ENCODE measurements at places on chromosomes 7 and 10. TPM values are rescaled to one million over a fixed set of nuclear protein-coding genes. Genes with fewer than 3 reads are reported as not detected.

DNA sequence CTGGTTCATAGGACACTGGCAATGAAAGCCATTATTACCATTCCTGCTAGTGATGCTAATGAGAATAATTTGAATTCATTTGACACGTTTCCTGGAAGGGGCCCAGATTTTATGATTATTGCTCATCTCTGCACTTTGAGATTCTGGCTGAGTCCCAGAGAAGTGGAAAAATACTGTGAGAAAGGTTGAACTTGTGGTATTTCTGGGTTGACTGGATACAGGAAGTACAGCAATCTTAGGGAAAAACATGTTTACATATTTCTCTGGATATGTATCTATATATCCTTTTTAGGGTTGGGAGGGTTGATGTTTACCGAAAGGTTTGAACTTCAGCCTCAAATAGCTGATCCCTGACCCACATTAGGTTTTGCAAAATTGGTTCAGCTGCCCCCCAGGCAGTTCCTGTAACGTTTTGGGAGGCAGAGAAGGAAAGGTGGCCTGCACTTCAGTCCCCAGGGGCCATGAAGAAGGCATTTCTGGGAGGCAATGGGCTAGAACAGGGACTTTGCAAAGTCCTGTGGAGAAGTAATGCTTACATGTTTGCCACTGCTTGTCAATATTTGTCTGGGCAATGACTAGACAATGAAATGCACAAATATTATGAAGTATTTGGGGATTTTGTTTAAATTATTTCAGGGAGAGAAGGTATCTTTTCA lies 253.7 kb upstream of the PITRM1 start:
- DNase-seq = no peak

DNA sequence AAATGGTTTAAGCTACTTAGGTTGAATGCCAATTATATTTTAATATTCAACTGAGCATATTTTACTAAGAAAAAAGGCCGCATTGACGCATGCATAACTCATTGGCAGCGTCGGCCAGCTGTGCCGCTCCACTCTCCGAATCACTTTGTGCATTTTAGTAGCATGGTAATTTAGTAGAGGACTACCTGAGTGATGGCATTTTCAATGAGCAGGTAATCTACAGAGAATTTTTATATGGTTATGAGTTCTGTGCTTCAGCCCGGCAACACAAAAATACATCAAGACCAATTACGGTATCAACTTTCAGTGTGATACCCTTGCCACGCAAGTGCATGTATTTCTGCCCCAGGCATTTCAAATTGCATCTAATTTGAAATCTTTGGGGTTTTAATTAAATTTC lies 247.2 kb downstream of the EBF3 start:
- no peak for DNase-seq

DNA sequence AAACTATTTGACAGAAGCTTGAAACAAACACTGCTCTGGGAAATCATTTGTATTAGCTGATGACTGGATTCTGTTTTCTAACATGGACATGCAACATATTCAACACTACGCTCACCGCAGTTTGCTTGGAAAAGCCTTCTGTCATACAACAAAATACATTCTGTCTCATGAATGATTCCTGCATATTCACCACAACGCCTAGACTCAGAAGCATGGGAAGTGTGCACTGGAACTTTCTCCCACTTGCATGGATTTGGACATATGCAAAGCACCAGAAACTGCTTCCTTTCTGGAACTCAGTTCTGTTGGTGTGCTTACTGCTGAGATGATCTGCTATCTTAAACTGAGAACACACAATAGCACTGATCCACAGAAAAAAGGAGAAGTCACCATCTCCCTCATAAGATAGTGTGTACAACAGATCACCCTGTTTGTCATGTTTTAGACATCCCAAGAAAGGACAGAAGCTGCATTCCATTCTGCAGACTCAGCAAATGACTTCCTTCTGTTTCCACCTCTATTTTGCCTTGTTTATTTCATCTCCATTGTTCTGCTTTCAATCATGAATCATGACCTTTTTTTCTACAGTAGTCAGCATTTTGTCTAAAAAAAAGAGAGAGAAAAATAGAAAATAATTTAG lies 115.8 kb downstream of the HTR7 start:
- no peak for DNase-seq

DNA sequence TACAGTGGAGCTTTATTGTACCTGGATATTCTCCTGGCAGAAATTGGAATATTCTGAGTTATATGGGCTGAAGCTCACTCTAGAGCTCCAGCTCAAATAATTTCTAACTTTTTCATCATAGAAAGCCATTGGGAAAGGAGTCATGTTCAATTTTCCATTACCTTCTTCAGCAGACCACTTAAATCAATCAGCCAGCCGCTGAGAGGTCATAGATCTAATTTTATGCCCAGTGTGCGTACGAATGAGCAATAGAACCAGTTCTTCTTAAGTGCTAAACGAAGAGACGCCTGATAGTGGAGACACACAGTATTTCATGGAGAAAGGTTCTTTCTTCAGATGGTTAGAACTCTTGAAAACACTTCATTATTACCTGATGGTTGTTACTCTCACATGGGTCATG lies 35.0 kb upstream of the DNAJB12 start:
- no peak for DNase-seq

DNA sequence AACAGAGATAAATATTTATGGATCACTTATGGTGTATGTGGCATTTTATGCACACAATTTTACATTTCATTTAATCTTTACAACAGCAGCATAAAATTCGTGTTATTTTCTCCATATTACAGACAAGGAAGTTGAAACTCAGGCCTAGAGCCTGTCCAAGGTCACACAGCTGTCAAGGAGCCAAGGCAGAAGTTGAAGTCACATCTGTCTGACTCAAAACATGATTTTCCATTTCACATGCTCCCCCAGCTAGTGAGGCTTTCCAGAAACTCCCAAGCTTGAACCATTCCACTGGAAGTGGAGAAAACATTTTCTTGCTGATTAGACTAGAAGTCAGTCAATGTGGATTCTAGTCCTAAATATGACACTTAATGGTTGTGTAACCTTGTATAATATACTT lies 110.5 kb downstream of the HECTD2 start:
- no peak for DNase-seq

- no peak for DNase-seq
Measured at GRCh38 chr10:46091828-46092523, 45.9 kb upstream of the MSMB start.

DNA sequence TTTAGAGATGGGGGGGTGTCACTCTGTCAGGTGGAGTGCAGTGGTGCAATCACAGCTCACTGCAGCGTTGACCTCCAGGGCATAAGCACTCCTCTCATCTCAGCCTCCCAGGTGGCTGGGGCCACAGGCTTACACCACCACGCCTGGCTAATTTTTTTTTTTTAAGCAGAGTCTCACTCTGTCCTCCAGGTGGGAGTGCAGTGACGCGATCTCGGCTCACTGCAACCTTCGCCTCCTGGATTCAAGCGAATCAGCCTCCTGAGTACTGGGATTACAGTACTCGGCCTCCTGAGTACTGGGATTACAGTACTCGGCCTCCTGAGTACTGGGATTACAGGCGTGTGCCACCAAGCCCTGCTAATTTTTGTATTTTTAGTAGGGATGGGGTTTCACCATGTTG lies 23.6 kb upstream of the PPIA start:
- no peak for DNase-seq

DNA sequence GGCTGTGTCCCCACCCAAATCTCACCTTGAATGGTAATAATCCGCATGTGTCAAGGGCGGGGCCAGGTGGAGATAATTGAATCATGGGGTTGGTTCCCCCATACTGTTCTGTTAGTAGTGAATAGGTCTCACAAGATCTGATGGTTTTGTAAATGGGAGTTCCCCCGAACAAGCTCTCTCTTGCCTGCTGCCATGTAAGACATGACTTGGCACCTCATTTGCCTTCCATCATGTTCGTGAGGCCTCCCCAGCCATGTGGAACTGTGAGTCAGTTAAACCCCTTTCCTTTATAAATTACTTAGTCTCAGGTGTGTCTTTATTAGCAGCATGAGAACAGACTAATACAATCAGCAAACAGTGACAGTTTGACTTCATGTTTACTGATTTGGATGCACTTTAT lies 14.6 kb upstream of the R3HCC1L start:
- no peak for DNase-seq

- peak; percentile 92 for DNase-seq
Measured at GRCh38 chr7:158976849-158977593, 120.7 kb downstream of the DYNC2I1 start.

- DNase-seq = no peak
Measured at GRCh38 chr10:53064614-53065013, 292.0 kb upstream of the MBL2 start.

DNA sequence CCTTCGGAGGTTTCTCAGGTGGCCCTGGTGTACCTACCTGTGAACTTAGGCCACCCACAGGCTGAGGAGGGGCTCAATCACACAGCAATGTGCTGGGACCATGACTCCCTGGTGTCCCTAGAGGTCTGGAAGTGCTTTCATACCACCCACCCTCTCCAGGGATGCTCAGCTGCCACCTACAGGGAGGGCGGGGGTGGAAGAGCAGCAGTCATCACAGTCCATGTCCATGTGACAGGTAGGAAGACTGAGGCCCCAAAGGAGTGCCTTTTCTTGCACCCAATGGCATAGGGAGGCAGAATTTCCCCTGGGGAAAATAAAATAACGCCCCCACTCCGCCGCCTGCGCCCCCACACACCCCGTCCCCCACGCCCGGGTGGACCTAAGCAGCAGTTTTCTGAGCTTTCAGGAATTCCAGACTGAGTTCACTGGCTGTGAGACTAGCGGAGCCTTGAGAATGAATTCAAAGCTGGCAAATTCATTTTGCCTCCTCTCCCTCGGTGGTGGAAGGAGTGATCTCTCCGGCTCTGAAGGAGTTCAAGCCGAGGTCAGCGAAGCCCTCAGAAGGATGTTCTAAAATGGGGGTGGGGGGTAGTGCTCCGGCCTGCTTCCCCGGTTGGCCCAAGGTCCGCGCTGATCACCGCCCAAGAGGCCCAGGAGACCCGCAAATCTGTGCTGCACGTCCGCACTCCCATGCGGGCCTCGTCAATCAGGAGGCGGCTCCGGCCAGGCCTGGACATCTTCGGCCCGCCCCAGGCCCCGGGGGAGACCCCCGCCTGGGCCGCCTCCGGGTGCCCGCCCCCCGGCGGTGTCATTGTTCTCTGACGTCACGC lies 2.1 kb upstream of the ZMIZ1 start:
- DNase-seq = peak; percentile 80

- no peak for DNase-seq
Measured at GRCh38 chr10:91799612-91799975, 1.4 kb downstream of the TNKS2 start.

- no peak for DNase-seq
Measured at GRCh38 chr7:129556607-129557133, 54.3 kb downstream of the SMKR1 start.

- DNase-seq = no peak
Measured at GRCh38 chr7:66771795-66772194, 31.3 kb downstream of the RABGEF1 start.

DNA sequence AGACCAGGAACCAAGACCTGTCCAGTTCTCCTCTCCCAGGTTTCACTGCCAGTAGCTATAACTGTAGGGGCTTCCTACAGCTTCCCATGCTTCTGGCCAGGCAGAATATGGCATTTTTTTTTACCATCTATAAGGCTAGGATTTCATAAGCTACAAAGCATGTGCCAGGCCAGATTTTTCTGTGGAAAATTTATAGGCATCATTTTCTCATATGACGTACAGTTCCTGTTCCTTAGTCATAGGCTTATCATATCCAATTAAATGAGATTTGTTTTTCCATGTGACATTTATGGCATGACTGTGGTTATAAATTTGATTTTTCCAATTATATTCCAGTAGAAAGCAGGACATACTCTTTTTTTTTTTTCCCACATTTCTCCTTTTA lies 208.6 kb upstream of the NPY start:
- DNase-seq = no peak

- DNase-seq = no peak
Measured at GRCh38 chr7:115851291-115851690, 179.3 kb downstream of the TFEC start.

GRCh38 chr7:151076863-151077704 lies 3.5 kb downstream of the FASTK start:
- no peak for DNase-seq

DNA sequence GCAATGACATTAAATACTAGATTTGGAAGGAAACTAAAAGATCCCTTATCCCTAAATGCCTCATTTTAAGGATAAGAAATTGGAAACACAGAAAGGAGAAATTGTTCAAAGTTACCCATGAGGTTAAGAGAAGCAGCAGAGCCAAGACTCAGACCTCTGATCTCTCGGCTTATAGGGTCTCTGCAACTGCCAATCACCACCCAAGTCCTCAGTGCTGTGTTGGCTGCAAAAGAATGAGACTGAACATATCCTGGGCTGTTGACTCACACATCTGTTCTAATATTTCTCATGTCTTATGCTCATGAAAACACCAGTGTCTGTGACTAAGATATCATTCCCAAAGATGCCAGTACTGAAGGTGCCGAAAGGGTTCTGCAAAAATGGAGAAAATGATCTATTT lies 153.3 kb downstream of the XPNPEP1 start:
- no peak for DNase-seq

DNA sequence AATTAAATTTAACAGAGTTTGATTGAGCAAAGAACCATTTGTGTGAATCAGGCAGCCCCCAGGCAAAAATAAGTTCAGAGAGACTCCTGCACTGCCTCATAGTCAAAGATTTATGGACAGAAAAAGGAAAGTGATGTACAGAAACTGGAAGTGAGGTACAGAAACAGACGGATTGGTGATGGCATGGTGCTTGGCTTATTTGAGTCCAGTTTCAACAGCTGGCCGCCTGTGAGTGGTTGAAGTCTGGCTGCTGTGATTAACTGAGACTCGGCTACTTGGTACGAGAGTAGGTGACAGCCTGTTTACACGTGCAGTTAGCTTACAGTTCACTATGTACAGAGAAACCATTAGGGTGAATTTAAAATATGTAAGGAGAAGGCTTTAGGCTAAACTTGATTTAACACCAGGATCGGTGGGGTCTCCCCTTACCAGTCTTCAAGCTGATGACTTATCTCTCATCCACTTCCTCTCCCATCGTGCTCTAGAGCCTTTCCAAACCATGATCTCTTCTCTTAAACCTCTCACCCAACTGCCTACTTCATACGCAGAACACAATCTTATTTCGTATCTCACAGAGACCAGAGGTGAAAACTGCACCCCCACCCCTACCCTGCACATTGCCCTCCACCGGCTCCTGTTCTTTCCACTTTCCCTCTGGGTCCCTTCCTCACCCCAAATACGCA lies 5.0 kb upstream of the MSMB start:
- no peak for DNase-seq

Gene PWWP2B
- total RNA-seq = 9.8 TPM

Gene ZNF804B
- 0.07 TPM for total RNA-seq

Gene SPDYE2B
- total RNA-seq = not detected

Gene CPN1
- 0.09 TPM for total RNA-seq

Gene ARHGEF5
- 0.29 TPM for total RNA-seq

Gene EVX1
- not detected for total RNA-seq

Gene CRHR2
- total RNA-seq = not detected

Gene SCIN
- 9.7 TPM for total RNA-seq

Gene NSUN6
- 15.8 TPM for total RNA-seq

Gene GFRA1
- 0.04 TPM for total RNA-seq

Gene ZMIZ1
- 30.3 TPM for total RNA-seq

Gene CREB3L2
- 44.7 TPM for total RNA-seq

Gene ABHD11
- 32.6 TPM for total RNA-seq

Gene OTUD1
- total RNA-seq = 1.8 TPM

Gene CYP3A4
- 0.07 TPM for total RNA-seq

Gene GIMAP6
- total RNA-seq = 0.38 TPM

Gene PNLIPRP1
- total RNA-seq = 1.1 TPM

Gene CDHR1
- total RNA-seq = 0.20 TPM

Gene AMPH
- total RNA-seq = not detected

Gene GPR141
- total RNA-seq = not detected

Gene FEZF1
- total RNA-seq = not detected

Gene PPP2R2D
- total RNA-seq = 29.9 TPM

Measured in K562 (cell line).